Stimulated activated CD4-positive, alpha-beta T cell treated with anti-CD3 and anti-CD28 coated beads, Interleukin-4, amount 100 ng/mL, for 48 hours (primary cell): ENCODE measurements at places on chromosomes 4 and X.

- no peak for DNase-seq
Measured at GRCh38 chrX:49157194-49157593, 5.4 kb upstream of the MAGIX start.

DNA sequence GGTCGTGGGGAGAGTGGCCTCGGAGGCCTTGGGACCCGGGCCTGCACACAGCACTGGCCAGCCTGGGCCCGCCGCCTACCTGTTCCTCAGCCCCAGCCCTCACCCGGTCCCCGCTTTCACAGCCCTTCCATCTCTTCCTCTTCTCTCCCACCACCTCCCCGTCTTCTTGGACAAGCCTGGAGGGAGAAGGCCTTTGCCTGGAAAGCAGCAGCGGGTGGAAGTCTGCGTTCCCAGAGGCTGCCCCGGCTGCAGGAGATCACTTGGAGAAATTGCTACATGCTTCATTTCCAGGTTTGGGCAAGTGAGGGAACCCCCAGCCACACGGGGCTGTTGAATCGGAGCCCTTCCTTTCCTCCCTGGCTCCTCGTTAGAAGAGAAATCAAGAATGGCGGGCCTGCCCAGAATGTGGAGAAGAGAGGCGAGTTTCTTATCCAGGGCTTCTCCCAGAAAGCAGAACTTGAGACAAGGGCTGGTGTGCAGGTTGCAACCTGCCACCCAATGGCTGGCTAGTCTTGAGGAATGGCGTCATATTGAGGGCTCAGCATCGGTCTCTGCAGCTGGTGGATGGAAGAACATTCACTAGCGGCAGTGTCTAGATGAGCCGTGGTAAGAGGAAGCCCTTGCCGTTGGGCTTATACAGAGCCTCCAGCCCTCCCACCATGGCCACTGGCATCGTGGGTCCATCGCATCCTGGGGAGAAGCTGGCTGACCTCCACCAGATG lies 1.2 kb upstream of the PDZD4 start:
- no peak for DNase-seq

GRCh38 chrX:111168314-111168713 lies 72.3 kb downstream of the PAK3 start:
- no peak for DNase-seq

DNA sequence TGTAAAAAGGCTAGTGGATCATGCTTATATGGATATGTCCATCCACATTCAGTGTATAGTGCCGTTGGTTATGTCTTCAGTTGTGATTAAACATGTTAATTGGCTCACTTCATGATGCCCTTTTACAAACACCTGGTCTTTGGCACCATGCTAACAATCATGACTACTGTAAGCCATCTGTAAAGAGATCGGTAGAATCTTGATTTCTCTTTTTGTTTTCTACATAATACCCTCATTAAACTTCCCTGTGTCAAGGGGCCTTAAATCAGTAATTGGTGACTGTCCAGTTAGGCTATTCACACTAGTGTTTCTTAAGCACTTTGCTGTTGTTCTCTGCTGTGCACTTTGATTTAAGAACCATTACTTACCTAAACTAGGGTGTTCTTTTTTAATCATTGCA lies 475.2 kb downstream of the RPA4 start:
- DNase-seq: no peak

DNA sequence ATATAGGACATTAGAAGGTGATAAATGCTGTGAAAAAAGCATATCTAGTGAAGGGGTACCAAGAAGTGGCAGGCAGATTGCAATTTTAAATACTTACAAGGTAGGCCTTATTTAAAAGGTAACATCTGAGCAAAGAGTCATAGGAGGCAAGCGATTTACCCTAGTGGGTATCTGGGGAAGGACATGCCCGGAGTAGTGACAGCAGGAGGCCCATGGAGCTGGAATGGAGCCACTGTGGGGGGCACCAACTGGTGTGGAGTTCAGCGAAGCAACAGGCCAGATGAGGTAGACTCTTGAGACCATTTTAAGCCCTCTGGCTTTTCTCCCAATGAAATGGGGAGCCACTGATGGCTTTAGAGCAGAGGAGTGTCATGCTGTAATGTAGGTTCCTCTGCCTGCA lies 37.3 kb downstream of the SEC24D start:
- DNase-seq: no peak

- DNase-seq: no peak
Measured at GRCh38 chr4:1531683-1532548, 125.7 kb upstream of the NKX1-1 start.

DNA sequence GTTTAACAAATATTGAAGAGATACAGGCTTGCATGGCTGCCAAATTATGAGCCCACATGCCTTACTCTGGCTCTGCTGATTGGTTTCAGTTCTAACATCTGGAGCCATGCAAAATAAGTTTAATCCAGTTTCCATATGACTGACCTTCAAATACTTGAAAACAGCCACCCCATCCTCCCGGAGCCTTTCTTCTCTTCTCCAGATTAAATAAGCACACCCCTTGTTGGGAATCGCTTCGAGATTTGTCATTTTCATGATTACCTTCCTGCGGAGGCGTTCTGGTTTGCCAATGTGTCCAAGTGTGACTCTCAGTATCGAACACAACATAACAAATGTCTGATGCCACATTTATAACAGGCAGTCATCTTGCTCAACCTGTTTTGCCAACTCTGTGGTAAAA lies 101.6 kb upstream of the JADE1 start:
- no peak for DNase-seq

DNA sequence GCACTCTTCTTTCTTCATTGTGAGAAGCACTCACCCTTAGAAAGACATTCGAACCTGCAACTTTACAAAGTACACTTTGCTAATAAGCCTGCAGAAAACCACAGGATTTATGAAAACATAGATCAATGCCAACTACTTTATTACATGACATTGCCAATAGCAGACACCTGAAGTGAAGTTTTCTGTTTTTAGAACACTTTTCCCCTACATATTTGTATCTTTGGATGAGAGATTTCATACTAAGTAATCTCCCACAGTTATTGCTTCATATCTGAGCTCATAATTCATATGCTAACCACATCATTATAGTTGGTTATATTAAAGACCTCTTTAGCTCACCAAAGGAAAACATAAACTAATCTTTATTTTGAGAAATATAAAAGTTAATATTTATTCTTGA lies 276.5 kb upstream of the CTSO start:
- DNase-seq: no peak

DNA sequence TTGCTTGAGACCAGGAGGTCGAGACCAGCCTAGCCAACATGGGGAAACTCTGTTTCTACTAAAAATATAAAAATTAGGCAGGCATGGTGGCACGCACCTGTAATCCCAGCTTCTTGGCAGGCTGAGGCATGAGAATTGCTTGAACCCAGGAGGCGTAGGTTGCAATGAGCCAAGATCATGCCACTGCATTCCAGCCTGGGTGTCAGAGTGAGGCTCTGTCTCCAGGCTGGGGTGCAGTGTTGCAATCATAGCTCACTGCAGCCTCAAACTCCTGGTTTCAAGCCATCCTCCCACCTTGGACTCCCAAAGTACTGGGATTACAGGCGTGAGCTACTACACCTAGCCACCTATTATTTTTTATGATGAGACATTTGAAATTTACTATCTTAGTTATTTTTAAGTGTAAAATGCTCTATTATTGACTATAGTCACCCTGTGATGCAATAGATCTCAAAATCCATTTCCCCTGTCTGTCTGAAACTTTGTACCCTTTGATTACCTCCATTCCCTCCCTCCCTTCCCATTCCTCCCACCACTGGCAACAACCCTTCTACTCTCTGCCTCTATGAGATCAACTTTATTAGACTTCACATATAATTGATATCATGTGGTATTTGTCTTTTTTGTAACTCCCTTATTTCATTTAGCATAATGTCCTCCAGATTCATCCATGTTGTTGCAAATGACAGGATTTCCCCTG lies 23.4 kb downstream of the HMGB3 start:
- no peak for DNase-seq
